ENCODE measurements at places on chromosomes 13 and 19.

DNA sequence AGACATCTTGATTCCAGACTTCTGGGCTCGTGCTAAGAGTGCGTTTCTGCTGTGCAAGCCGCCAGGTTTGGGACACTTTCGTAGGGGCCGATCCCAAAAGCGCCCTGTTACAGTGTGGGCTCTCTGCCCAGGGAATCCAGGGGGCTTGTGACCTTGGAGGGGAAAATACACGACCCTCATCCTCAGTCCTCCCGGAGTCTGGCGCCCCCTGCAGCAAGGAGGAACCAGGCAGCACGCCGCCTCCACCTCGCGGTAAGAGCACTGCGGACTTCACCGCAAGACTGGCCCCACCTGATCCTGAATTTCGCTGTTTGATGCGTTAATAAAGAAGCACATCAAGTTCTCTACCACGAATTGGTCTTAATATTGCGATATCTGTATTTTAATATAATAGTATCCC lies 5.2 kb downstream of the POLRMT start:
- no peak for DNase-seq

DNA sequence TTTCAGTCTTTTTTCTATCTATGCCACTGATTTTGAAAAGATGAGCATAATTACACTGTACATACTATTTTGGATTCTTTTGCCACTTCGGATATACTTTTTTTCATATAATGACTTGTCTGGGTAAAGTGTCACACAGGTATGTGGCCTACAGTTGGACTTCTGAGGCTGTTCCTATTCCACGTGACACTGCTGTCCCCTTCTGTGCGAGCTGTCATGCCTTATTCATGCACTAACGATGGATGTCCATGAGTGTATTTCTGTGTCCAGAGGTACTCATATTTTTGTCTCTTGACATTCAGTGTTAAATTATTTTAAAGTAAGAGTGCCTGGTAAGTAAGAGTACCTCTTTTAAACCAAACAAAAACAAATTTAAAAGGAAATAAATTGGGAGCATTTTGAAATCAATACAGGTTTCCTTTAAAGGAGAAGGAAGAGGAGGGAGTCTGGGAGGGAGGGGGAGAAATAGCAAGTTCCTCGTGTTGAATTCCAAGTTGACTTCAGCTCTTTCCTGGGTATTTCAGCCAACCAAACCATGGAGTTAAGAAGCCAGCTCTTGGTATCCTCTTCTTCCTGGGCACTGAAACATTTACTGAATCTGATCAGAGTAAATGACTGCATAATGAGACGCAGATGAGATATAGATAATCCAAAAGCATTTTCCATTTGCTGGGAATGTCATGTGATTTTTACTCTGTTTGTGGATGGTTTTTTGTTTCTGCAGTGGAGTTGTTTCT lies 61.3 kb downstream of the TNFRSF19 start:
- no peak for DNase-seq

GRCh38 chr13:84651288-84651687 lies 769.0 kb upstream of the SLITRK1 start:
- no peak for DNase-seq

DNA sequence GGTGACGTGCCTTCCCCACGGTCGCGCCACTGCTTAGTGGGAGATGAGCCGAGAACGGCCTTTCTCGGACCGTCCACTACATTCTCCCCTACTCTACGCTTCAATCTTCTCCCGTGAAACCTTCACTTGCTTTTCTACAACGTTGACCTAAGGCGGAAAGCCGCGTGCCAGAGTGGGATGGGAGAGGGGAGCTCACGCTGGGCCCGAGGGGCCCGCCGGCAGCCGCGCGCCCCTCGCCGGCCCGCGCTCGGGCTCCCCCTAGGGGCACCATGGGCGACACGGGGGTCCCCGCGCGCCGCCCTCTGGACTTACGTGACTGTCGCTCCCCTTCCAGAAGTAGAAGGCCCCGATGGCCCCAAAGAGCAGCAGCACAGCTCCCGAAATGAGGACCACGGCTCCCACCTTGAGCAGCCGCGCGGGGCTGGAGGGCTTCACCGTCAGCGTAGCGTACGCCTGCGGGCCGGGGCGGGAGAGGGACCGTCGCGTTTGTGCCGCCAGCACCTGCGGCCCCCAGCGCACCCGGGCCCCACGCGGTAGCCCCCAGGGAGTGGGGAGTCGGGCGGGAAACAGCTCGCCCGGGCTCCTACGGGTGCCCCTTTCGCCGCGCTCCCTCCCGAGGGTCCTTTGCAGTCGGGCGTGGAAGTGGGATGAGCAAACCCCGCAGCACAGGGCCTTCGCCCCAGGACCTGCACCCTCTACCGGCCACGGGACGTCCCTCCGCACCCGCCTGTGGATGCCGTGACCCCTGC lies 727 bp downstream of the CNMD start:
- no peak for DNase-seq

DNA sequence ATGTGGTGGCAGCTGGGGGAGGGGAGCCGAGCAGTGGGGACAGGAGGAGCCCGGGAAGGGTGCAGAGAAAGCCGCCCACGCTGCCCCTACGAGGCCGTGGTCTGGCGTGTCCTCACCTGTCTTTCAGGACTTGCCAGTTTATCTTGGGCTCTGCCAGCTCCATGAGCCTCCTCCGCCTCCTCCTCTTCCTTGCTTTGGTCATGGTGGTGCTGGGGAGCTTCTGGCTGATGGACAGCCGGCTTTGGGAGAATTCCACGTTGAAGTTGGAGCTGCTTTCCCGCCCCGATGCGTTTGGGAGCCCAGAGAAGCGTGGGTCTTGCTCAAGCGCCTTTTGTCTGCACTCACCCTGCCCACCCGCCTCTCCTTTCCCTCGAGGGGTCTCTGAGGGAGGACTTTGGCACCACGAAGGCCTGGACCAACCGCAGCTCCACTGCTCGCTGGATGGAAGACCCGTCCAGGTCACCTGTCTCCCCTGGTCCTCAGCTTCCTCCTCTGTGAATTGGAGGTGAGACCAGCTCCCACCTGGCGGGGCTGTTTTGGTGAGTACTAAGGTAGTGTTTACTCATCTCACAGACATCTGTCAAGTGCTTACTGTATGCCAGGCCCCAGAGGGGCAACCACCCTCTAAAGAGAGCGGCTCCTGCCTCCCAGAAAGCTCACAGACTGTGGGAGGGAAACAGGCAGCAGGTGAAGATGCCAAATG lies 29.7 kb upstream of the MIER2 start:
- DNase-seq: no peak

DNA sequence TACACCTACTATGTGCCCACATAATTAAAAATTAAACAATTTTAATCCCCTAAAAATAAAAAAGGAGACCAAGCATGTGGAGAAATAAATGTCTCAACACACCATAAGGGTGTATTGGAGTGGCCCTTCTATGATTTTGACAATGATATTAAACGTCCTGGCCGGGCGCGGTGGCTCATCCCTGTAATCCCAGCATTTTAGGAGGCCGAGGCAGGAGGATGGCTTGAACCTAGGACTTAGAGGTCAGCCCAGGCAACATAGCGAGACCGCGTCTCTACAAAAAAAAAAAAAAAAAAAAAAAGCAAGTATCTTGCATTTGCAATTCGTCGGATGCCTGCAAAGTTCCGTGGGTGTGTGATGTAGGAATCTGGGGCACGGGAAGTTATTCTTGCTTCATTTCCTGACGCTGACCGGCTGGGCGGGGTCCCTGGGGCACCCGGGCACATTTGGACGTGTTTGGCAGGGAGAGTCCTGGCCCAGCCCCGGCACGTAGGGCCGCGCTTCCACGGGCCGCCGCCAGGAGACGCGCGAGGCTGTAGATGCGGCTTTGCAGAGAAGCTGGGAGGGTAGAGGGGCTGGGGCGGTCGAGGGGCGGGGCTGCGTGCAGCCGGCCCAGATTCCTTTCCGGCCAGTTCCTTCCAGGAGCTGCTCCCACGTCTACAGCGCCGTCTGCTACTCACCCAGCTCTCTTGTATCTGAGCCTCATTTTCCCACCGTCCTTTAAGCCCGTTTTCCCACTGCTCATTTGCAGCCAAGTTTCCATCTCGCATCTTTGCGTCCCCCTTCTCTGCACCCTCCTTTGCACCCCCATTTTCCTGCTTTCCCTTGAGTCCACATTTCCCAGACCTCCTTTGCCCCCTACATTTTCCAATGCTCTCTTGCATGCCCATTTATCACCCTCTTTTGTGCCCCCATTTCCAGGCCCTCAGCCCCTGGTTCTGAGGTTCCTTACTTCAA lies 2.2 kb upstream of the TSPAN16 start:
- peak; percentile 93 for DNase-seq

DNA sequence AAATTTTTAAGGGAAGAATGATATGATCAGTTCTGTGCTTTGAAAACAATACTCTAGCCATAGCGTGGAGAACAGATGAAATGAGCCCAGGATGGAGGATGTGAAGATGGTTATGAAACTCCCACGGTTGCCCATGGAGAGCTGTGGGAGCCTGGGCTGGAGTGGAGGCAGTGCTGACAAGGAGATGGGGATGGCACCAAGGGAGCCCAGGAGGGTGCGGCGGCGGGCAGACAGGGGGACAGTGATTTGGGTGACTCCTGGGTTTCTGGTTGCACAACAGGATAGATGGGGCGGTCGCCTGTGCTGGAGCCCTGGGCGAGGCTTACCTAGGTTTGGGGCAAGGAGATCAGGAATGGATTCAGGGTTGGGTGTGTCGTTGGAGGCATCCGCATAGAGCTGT lies 15.9 kb downstream of the ARHGEF7 start:
- no peak for DNase-seq

- peak; percentile 62 for DNase-seq
These were observed 63.4 kb downstream of the EFNB2 start for GRCh38 chr13:106471957-106472543.

GRCh38 chr13:39665763-39666162 lies 10.3 kb downstream of the COG6 start:
- no peak for DNase-seq

DNA sequence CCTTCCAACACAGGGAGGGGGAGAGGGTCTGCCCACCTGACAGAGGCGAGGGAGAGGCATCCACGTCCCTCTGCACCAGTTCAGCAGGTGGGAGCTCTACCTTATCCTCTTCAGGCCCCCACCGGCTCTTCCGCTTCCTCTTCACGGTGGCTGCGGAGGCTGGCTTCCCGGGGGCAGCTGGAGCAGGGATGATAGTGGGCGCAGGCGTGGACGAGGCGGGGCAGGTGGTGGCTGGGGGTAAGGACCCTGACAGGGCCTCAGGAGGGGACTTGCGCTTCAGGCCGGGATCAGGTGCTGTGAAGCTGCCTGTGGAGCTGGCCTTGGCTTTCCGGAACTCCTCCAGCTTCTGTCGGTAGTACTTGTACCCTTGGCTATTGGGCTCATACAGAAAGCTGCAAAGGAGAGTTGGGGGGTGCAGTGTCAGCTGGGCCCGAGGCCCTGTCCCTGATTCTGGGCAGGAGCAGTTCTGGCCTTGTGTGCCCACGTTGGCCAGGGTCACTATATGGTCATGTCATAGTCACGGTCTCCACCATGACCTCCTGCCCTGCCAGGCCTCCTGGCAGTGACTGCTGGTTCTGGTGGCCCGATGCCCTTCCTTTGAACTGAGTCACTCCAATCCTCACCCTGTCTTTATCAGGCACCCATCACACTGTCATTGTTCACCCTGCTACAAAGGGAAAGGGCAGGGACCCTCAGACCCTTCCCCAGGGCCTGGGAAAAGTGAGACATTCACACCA lies 23.2 kb downstream of the SUGP1 start:
- no peak for DNase-seq

DNA sequence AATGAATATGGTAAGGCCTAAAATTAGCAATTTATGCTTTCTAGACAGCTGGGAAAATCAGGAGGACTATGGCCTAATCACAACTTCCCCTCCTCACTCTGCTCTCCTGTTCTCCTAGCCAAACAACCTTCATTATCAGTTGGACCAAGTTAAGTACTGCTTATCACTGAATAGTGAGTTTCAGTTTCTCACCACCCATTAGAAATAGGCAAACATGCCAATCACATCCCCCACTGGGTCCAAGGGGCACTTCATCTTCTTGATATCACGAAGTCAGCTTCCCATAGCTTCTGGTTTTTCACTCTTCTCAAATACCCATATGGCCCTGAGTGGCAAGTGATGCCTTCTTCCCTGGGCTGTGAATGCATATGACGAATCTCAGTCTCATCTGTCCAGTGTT lies 689.6 kb downstream of the SLITRK5 start:
- DNase-seq: no peak

GRCh38 chr13:24745861-24746617 lies 17.9 kb upstream of the RNF17 start:
- DNase-seq: no peak

All from thoracic aorta (tissue), 2 donors.